Activated CD4-positive, alpha-beta T cell treated with anti-CD3 and anti-CD28 coated beads, Interleukin-2, Interleukin-6, amounts not matched to agents 100 ng/mL and 50 ng/mL, durations not matched to agents 16 hours and 8 hours (primary cell): ENCODE measurements at places on chromosomes 4 and X.

DNA sequence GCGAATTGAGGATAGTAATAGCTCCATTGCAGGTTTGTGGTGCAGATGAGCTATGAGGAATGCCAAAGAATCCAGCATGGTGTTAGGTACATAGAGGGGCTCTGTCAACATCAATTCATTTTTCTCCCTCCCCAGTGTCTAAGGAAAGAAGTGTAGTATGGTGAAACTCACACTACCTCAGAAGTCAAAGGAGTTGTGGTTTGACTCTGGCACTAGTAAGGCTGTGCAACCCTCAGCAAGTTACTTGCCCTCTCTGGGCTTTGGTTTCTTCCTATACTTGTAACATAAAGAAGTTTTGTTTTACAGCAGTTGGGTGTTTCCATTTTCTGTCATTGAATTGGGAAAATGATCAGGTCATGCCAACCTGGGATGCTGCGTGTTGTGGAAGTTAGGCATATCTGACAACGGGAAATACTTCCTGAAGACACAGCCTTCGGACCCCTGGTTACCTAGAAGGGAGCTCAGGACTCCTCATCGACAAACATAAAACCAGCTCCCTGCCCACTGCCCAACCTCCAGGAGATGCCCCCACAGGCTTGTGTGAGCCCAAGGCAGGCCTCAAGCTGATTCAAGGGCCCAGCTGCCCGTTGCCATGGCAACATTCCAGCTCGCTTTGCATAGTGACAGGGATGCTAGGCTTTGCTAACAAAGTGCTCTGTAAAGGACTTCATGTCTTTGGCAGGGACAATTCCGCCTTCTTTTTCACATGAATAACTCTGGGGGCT is 71.4 kb downstream of the RTL5 start:
- no peak for DNase-seq

- no peak for DNase-seq
Measured at GRCh38 chr4:75733369-75733768, 9.0 kb downstream of the USO1 start.

- no peak for DNase-seq
Measured at GRCh38 chr4:36328130-36328529, 46.7 kb downstream of the DTHD1 start.

GRCh38 chr4:183688216-183688615 is 29.1 kb downstream of the TRAPPC11 start:
- no peak for DNase-seq

GRCh38 chr4:37780444-37781130 is 45.9 kb upstream of the PGM2 start:
- DNase-seq: peak; percentile 46

- DNase-seq: no peak
Measured at GRCh38 chrX:52923781-52924241, 26.7 kb downstream of the FAM156B start.

DNA sequence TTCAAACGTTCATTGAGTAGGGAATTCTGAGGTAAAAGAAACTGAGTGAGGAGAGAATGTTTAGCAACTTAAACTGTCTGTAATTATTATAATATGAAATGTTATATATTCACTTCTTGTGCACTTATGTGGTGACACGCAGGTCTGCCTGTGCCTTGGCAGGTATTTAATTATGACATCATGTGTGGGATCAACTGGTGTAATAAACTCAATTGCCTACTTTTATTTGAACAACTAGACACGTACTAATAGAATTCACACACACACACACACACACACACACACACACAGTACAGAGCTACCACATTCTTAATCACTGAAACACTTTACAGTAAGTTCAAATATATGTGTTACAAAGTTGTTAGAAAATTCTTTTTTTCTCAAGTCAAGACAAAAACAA is 20.7 kb upstream of the SLC25A31 start:
- no peak for DNase-seq

GRCh38 chrX:49276671-49277534 is 7.3 kb downstream of the PPP1R3F start:
- peak; percentile 29 for DNase-seq
